ENCODE measurements at places on chromosomes 1 and 21.

GRCh38 chr1:34398916-34399275, 222.2 kb downstream of the C1orf94 start:
- DNase-seq: no peak

GRCh38 chr1:84689514-84690396, 506 bp downstream of the SSX2IP start:
- no peak for DNase-seq

GRCh38 chr1:205782627-205783432, 7.5 kb upstream of the RAB29 start:
- DNase-seq: no peak

DNA sequence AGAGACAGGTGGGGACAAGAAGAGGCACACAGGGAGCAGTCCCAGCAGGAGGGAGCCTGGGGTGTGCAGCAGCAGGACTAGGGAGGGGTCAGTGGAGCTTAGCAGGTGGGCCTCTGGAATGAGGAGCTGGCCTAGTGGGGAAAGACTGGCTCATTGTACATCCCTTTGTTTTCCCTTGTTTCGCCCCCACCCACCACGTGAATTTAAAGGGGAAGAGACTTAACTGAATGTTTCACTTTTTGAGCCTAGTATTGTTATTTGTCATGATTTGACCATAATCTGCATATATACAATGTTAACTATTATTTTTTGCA, 181.7 kb downstream of the DHRS3 start:
- no peak for DNase-seq

GRCh38 chr1:77757603-77758002, 2.0 kb downstream of the USP33 start:
- no peak for DNase-seq

GRCh38 chr1:8516278-8516777, 198.4 kb downstream of the SLC45A1 start:
- DNase-seq: no peak

- no peak for DNase-seq
Measured at GRCh38 chr1:91173346-91173890, 151.6 kb upstream of the ZNF644 start.

- DNase-seq: no peak
Measured at GRCh38 chr1:27689423-27690173, 17.6 kb upstream of the IFI6 start.

- no peak for DNase-seq
Measured at GRCh38 chr1:181910905-181911304, 150.6 kb downstream of the ZNF648 start.

DNA sequence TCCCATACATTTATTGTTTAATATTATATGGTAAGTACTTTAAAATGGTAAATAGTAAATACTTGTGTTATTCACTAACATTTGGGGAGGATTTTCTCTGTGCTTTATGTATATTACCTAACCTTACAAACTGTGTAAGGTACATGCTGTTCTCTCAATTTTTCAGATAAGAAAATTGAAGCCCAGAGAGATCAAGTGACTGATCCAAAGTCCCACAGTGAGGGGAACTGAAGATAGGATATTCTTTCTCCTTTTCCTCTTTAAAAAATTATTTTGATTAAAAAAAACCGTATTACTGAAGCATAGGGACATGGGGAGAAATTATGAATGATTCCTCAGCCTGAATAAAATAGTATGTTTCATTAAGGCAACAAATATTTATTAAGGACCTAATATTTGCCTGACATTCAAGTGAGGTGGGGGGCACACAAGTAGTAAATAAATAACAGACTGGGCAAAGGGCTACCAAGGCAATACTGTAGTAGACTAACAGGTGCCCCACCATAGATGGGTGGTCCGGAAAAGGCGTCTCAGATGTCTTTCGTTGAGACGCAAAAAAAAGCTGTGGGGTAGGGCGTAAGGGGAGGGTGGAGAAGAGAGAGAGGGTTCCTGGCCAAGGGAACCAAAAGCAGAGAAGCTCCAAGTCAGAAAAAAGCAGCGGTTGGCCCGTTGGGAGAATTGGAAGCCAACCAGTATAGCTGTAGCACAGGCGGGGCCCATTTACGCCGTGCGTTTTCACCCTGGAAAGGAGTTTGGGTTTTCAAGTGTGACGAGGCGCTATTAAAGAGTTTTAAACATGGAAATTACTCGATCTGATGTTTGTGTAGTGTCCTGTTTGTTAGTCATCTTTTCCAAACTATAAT, 944 bp upstream of the AGO3 start:
- peak; percentile 44 for DNase-seq

- DNase-seq: no peak
Measured at GRCh38 chr1:201284636-201285035, 1.3 kb downstream of the PKP1 start.

DNA sequence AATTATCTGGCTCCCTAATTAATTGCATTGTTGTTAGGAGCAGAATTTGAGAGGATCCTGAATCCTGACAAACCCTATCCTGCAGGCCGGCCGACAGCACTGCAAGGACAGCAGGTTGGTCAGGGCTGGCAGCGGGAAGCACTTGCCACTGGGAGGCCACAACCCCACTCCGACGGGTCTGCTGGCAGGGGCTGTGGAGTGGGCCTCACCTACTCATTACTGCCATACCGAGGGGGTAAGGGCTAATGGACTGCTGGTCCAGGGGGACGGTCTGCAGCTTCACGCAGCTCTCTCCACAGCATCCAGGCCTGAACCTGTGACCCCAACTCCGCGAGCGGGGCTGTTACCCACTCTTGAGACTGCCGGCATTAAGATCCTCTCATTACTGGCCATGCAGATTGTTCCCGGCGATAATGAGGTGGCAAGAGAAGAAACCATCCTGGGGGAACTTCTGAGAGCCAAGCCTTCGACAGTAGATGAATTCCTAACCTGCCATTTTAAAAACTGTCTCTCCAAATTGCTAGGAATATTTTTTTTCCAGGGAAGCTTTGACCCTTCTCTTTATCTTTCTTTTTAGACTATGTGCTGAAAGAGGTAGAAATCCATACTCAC, 501.3 kb downstream of the OMA1 start:
- no peak for DNase-seq

DNA sequence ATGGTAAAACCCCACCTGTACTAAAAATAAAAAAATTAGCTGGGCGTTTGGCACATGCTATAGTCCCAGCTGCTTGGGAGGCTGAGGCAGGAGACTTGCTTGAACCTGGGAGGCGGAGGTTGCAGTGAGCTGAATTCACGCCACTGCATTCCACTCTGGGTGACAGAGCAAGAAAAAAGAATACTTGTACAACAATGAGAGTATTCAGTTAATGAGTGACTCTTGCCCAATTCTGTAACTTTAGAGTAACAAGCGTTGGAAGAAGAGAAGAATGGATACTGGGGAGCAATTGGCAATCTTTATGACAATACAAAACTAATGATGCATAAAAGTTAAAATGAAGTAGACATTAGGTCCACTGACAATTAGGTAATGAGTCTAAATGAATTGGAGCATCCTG, 10.5 kb downstream of the ANXA9 start:
- DNase-seq: no peak

GRCh38 chr1:36322786-36323635, 434 bp downstream of the EVA1B start:
- DNase-seq: peak; percentile 18

GRCh38 chr1:38586993-38587646, 272.5 kb downstream of the RRAGC start:
- DNase-seq: peak; percentile 51

- peak; percentile 6 for DNase-seq
Measured at GRCh38 chr1:87450615-87451209, 122.0 kb downstream of the LMO4 start.

DNA sequence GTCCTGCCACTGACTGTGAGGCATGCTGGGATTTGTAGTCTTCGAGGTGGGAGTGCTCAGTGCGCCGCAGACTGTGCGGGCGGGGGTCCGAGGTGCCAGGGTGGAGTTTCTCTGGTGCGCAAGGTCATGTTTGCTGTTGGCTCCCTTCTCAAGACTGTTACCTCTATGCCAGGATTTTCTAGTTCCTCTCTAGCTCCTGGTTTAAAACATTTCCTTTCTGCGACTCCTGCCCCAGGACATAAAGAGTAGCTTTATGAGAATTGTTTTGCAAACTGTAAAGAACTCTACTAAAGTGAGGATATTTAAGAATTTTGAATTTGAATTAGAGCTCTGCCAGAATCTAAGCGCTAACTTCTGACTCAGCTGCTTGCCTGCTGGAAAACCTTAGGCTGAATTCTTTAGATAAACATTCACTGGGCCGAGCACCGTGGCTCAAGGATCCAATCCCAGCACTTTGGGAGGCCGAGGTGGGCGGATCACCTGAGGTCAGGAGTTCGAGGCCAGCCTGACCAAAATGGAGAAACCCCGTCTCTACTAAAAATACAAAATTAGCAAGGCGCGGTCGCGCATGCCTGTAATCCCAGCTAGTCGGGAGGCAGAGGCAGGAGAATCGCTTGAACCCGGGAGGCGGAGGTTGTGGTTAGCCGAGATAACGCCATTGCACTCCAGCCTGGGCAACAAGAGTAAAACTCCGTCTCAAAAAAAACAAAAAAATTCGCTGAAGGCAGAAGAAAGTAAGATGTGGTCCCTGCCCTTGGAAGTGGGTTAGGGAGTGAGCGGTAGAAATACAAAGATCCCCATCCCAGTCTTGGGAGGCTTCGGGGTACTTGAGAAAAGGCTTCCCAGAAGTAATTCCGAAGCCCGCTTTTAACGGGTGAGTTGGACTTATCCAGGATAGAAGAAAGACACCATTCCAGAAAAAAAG, 992 bp upstream of the USP48 start:
- DNase-seq: no peak

- no peak for DNase-seq
Measured at GRCh38 chr1:4267381-4268261, 367.5 kb upstream of the C1orf174 start.

- DNase-seq: no peak
Measured at GRCh38 chr1:162996261-162996660, 72.9 kb upstream of the RGS4 start.

GRCh38 chr1:67773462-67773861, 59.8 kb downstream of the GNG12 start:
- DNase-seq: no peak

- no peak for DNase-seq
Measured at GRCh38 chr1:85433096-85433495, 31.9 kb downstream of the DDAH1 start.

DNA sequence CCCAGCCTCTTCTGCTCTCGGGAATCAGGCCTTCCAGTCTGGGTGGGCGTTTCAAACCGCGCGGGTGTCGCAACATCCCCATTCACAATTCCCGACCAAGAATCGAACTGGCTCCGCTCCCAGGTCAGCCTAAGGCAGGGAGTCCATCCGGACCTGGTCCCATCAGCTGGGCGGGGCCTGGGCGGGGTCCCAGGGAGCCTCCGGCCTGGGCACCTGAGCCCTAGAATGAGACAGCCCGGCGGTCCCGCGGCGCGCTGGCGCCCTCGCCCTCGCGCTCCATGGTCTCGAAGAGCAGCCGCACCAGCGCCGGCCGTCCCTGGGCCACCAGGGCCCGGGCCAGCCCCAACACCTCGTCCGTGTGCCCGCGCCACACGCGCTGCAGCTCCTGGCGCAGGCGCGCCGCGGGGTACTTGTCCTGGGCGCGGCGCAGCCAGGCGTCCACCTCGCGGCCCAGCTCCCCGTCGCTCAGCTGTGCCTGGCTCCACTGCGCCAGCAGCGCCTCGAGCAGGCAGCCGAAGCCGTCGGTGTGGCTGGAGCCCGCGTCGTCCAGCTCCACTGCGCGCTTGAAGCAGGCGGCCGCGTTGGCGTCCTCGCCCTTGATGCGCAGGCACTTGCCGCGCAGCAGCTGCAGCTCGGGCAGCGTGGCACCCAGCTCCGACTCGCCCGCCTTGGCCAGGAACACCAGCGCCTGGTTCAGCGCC, 16.9 kb upstream of the PARS2 start:
- DNase-seq: no peak

GRCh38 chr1:89607586-89608318, 25.2 kb upstream of the LRRC8C start:
- no peak for DNase-seq

GRCh38 chr1:68227598-68227997, 4.7 kb downstream of the WLS start:
- DNase-seq: no peak

- no peak for DNase-seq
Measured at GRCh38 chr1:10340930-10341590, 57.8 kb upstream of the PGD start.

DNA sequence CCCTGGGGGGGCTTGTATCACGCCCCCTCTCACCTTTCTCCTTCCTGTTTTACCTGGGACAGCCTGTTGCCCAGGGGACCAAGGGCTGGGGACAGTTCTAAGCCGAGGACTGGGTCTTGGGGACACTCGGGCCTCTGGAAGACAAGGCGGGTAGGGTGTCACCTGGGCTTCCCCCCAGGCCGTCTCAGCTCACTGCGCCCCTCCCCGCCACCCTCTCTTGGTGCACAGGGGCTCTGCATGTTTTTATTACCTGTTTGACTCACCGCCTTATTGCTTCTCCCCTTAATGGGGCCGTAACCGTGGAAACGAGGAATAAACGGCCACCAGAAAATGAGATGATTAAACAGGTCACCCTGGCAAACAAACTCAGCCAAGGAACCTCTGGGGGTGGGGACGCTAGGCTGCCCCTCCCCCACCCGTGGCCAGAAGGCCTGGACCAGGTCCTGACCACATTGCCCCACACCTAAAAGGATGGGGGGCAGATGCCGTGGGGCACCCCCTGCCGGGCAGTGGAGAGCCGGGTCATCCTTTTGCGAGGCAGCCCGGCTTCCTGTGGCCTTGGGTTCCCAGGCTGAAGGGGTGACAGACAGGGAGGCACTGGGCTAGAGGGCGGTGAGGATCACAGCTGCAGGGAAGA, 109.9 kb downstream of the CASZ1 start:
- DNase-seq: no peak

- no peak for DNase-seq
Measured at GRCh38 chr1:10696977-10697376, 99.5 kb downstream of the CASZ1 start.

- no peak for DNase-seq
Measured at GRCh38 chr1:33784876-33785275, 79.0 kb upstream of the HMGB4 start.

DNA sequence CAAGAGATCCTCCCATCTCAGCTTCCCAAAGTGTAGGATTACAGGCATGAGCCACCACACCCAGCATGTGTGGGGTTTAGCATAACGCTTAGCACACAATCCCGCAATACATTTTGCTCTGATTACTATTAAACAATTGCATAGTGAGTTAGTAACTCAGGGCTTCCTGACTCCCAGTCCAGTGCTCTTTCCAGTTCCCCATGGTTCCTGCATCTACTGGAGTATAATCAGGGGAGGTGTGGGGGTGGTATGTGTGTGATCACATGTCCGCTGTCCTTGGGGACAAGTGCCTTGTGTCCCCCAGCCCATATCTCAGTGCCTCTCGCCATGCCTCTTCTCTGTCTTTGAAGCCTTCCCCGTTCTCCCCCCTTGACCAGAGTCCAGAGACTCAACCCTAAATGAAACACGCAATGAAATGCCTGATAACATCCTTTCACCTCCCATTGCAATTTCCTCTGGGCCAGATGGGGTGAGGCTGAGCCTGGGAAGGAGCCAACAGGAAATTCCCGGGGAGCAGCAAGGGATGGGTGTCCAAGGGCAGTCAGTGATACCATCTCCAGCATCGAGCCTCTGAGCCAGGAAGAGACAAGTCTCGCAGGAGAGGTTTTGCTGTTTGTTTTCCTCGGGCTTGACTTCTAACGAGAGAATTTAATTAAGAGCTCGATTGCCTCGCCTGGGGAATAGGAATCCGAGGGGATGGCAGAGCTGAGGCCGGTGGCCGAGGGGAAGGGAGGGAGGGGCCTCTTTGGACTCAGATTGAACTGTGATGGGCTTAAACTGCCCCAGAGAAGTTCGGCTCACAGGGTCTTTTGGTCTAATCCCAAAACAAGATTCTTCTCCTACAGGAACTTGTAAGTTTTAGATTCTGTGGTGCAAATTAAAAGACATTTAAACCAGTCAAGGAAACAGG, 7.7 kb upstream of the HTR1D start:
- DNase-seq: no peak

Data from activated CD4-positive, alpha-beta T cell treated with anti-CD3 and anti-CD28 coated beads, Interleukin-2, amount 50 U/mL, for 1 hour (primary cell).